ENCODE measurements at places on chromosomes 2 and 18.

DNA sequence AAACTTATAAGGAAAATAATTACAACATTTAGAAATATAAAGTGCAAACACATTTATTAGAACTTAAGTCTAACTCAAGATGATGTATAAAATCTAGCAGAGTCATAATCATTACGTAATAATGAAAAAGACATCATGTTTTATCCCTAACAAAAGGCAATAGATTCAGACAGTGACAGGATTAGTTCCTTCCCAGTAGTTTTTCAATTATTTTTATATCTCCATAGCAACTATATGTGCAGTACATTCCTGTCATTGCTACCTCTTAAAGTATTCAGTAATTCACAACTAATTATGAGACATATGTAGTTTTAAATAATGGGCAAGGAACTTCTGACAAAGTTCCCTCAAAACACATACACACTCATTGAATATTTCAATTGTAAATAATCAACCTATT, 687.9 kb downstream of the CCDC85A start:
- DNase-seq: no peak

- DNase-seq: no peak
Measured at GRCh38 chr2:236939271-236939670, 146.4 kb upstream of the COPS8 start.

DNA sequence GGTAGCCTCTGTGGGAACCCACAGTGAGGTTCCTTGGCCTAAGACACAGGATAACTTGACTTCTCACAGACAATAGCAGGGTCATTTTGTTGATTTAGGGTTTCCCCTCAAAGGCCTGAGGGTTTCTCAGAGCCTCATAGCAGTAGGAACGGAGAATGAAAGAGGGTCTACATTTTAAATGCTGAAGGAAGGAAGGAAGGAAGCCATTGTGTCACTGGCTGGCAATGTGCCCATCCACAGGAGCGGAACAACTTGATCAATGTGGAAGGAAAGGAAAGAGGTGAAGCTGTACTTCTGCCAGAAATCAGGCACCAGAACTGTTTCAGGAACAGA, 5.1 kb downstream of the IL1B start:
- no peak for DNase-seq

DNA sequence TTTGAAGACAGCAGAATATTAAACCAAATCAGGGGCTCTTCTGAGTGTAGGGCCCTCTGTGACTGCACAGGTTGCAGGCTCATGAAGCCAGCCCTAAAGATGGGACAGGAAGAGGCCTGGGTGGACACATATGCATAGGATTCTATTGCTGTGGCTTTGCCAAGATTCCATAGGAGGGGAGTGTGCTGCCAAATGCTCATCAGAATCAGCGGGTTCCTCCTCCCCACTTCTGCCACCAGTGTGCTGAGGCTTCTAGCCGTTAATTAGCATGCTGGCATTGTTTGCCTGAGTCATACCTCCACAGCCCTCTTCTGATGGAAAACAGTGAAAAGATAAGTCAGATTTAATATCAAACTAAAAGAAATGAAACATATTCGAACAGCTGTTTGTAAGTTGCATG, 103.9 kb upstream of the TMEFF2 start:
- DNase-seq: no peak

DNA sequence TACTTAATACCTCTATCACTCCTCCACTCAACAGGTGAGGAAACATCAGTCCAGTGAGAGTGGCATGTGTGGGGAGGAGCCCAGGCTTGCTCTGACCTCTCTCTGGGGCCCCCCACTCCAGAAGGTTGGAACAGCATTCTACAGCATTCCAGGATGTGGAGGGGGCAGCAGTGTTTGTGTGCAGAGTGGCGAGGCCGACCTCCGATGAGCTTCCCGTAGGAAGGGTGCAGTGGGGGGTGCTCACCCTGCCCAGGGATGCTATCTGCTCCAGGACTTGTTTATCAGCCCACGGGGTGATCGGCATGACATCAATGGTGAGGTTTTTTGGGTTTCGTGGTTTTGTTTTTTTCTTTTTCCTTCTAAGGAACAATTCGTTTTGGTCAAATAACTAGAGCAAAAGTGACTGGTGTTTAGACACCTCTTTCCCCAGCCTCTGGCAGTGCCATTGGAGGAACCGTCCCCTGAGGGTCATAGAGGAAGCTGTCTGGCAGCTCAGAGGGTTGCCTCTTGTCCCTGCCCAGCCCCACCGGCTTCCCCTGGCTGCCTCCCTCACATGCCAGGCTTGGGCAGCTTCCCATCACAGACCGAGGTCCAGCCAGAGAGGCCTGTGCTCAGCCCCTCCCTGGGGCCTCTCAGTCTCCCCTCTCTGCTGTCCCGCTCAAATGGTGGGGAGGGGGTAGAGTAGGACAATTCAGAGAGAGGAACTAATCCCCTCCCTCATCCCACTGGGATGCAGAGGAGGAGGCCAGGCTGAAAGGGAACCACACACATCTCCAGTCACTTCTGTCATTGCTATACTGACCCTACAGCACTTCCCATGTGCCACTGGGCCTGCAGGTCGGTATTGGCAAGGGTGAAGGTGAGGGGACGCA, 96.5 kb downstream of the ZFP36L2 start:
- no peak for DNase-seq

- DNase-seq: no peak
Measured at GRCh38 chr2:208240619-208241209, 14.2 kb downstream of the IDH1 start.

- DNase-seq: no peak
Measured at GRCh38 chr2:48320742-48321141, 209.2 kb upstream of the STON1 start.

- no peak for DNase-seq
Measured at GRCh38 chr2:24825883-24826772, 32.9 kb downstream of the CENPO start.

DNA sequence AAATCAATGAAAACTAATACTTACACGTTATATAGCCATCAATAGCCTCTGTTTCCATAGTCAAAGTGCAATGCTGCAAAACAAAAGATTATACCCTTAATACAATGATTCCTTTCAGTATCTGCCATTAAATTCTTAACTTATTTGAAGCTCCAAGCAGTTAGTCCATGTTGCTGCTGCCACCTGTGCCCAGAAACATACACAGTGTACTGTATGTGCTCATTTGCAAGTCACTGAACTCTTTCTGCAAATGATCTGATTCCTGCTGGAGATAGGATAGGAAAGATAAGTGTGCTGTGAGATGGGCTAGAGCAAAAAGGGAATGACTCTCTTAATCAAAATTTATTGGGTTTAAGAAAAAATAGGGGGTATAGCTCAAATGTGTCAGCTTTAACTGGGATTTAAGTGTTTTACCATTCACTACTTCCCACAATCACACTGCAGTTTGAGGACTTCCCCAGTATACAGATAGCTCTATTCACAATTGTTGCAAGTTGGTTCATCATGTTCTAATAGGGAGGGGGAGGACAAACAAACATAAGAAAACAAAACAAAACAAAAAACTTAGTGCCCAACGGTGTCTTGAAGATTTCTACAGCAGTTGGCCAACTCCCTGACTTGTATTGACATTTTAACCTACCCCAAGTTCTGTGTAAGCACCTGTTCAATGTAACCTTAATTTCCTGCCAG, 2.7 kb downstream of the IKZF2 start:
- DNase-seq: no peak

DNA sequence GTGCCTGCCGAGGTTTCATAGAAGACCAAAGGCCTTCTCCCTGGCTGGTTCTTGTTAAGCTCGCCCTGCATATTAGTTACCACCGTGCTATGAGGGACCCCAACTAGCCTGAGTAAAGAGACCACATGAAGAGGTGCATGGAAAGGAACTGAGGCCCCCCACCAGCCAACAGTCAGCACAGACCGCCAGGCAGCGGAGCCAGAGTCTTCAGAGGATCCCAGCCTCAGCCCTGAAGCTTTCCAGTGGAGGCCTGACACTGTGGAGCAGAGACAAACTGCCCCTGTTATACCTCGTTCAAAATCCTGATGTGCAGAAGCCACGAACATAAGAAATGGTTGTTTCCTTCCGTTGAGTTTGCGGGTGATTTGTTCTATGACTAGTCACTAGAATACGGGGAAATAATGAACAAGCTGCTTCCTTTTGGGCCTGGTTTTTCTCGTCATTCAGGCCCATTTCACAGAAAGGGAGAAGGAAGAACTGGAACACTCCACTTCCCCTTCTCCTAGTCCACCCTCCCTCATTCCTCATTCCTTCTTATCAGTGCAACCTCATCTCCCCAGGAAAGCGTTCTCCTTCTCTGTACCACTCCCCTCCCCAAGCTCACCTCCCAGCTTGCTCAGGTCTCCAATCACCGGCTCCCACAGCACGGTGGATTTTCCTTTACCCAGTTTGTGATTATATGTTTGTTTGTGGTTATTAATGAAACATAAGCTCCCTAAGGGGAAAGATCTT, 3.0 kb upstream of the GLI2 start:
- DNase-seq: no peak

GRCh38 chr2:105904938-105905337, 160.2 kb downstream of the NCK2 start:
- DNase-seq: no peak

- no peak for DNase-seq
Measured at GRCh38 chr18:30616414-30616813, 426.1 kb downstream of the DSC3 start.

GRCh38 chr2:127552336-127552735, 16.9 kb downstream of the MYO7B start:
- no peak for DNase-seq

DNA sequence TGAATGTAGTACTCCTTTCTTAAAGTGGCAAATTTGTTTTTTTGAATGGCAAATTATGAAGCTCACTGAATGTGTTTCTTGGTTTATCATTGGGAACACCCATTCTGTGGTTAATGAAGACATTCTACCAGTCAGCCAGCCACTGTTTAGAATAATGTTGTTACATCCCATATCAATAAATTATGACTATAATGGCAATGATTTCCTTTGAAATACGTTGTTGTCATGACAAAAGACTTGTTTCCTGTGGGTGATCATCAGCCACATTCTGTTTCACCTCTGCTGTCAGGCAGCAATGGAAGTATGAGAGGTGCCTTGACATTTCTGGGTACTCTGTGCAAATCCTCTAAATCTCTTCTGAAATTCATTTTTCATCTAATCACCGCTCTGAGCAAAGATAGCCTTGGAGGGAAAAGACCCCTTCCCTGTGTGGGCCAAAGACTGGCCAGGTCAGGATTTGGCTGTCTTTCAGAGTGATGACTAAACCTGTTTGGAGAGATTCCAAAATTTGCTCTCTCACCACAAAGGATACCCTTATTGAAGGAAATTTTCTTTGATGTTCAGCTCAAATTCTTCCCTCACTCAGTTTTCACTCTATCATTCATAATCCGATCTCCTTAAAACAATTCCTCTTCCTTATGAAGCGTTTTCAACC, 869.2 kb downstream of the BCL11A start:
- no peak for DNase-seq

- DNase-seq: no peak
Measured at GRCh38 chr2:19711470-19712372, 190.1 kb downstream of the TTC32 start.

GRCh38 chr18:72541871-72542332, 2.2 kb downstream of the CBLN2 start:
- DNase-seq: no peak

- no peak for DNase-seq
Measured at GRCh38 chr2:231029563-231029962, 7.8 kb upstream of the C2orf72 start.

DNA sequence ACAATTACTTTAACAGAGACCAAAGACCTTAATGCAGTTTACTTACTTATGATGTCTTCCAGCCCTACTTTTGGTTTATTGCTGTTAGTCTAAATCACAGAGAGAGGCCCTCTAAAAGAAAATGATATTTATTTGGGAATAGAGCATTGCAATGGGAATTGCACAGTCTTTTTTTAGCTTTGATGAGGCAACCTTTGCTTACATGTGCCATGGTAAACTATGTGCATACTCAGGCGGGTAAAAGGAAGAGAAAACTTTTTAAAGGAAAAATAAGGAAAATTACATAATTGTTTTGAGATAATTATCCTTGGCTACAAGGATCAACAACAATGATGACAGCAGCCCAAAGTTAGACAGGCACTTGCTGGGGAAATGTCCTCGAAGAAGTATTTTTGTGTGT, 78.6 kb downstream of the EFEMP1 start:
- no peak for DNase-seq

DNA sequence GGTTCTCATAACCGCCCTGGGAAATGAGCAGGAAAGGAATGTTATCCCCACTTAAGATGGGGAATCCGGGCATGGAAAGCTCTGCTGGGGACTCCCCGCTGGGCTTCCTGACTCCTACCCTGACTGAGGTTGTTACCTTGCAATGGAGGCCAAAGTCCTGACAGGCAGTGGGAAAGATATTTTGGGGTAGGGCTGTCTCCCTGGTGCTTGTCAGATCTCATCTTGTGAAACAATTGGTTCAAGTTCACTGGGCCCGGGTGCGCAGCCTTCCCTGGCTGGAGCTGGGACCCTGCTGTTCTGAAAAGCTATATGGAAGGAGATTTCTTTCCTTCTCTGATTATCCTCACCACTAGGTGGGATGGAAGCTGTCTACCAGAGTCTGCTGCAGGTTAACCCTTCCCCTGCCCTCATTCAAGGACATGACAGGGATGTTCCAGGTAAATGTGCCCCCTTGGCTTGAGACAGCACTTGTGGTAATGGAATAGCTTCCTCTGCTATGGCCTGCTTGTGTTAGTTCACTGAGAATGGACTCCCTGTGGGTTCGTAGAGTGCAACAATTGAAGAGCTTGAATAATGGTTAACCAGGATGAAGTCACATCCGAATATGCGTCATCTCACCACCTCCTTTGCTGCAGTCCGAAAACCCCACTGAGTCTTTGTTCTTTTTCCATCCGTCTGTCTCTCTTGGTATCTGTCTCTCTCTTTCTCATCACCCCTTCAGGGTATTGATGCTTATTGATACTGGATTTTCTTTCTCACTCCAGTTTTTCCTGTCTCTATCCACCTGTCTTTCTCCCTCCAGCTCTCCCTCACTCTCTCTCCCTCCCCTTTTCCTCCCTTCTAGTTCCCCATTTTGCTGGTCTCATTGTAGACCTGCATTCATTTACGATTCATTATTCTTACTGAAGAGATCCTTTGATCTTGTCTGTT, 67.8 kb upstream of the EPAS1 start:
- DNase-seq: no peak

- DNase-seq: no peak
Measured at GRCh38 chr18:62524440-62525200, 1.8 kb downstream of the ZCCHC2 start.

DNA sequence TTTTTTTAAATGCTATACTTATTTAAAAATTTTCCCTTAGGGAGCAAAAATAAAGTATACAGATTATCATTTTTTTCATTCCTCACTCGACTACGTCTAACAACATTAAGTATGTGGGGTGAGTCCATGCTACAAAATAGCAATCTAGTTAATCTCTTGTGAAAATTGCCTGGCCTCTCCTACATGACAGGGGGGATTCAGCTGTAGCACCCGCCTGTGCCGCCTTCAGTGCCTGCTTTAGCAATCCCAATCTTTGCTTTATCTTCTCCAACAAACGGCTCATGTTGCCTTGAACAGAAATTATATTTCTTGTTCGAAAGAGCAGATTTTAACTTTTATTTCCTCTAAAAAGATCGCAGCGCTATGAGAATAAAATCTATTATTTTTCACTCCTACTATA, 2.4 kb upstream of the SOX11 start:
- DNase-seq: no peak

GRCh38 chr18:61955644-61956043, 62.8 kb upstream of the RNF152 start:
- no peak for DNase-seq

GRCh38 chr2:24045511-24046508, 1.4 kb downstream of the WDCP start:
- no peak for DNase-seq

GRCh38 chr18:76922107-76922506, 99.8 kb downstream of the ZNF236 start:
- no peak for DNase-seq

Data from activated CD4-positive, CD25-positive, alpha-beta regulatory T cell treated with anti-CD3 and anti-CD28 coated beads, Interleukin-2, amount 50 U/mL, for 72 hours (primary cell).